ENCODE measurements at places on chromosomes 7 and 10.

DNA sequence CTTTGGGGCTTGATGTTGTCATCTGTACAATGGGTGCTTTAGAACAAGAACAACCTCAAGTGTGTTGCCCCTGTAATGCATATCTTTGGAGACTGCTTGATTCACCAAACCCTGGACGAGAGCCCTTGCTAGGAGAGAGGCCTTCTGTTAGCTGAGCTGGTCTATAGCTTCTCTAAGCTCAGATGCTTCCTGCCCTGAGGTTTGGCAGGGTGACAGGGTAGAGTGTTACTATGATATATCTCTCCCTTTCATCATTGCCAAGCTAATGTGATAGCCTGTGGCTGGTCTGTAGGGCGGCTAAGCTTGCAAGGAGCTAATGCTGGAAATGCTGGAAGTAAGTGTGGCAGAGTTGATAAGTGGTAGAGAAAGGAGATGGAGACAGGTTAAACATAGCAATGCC, 364.1 kb downstream of the RPS24 start:
- DNase-seq, result no peak

DNA sequence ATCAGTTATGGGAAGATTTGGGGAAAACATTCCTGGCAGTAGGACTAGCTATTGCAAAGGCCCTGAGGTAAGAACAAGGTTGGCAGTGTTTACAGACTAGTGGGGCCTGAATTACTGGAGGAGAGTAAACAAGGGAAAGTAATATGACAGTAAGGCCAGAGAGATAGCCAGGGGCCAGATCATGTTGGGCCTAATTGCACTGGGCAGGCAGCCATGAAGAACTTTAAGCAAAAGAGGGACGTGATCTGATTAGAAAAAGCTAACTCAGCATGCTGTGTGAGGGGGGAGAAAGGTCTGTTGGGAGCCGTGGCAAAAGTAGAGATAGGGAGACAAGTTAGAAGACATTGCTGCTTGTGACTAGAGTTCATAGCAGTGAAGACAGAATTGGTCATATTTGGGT, 9.2 kb downstream of the NUP42 start:
- no peak for DNase-seq

DNA sequence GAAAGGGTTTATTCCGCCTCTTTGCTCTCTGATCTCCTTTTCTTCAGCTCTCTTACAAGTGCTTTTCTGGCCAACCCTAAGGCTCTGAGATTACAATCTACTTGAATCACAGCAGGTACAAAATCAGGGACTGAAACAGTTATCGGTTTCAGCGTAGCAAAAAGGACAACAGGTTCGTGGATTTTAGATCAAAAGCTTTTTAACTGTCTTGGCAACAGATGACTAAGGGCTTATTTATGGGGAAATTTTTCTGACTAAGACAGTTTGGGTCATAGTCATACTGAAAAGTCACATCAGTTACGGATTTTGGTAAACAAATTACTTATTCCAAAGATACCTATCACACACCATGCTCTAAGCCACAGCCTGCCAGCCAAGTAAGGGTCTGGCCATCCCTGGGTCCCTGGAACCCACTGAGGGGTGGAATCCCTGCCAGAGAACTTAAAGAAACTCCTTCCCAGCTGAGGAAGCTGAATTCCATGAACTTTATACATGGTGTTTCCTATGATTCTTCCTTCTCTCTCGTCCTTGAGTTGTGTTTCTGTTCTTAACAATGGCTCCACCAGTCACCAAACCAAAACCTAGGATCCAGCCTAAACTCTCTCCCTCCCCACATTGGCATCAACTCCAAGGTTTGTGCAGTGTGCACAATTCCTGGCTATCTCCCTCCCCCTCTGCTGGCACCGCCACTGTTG, 169.3 kb downstream of the FAM107B start:
- DNase-seq, result no peak

DNA sequence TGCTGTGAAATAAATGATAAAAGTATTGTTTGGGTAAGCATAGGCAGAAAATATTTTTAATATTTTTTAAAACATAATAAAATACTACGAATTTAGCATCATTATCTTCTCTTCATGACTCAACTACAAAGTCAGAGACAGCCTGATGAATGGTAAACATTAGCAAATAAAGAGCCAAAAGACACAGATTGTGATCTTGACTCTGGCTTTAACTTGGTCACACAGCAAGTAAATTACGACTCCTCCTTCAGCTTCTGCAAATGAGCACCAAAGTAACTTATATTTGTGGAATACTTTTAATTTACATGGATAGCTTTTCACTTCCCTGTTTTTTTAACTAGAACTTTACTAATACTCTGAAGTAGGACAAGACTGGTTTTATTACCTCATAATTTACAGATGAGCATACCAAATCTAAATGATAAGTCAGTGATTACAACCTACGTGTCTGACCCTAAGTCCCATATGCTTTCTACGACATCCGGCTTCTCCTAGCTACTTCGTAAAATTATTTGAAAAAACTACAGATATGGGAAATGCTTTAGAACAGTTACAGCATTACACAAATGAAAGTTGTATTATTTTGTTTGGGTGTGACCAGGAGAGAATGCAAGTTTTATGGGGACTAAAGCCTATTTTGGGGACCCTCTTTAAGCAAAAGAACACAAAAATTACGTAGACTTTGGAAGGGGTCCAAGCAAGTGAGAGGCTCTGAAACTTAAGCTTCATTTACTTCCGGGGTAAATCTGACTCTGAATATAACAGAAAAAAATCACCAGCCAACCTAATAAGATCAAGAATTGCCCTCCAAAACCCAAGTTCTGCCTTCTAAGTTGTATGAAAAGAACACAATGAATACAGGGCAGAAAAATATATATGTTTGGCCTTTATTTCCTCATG, 133.8 kb downstream of the CPEB3 start:
- no peak for DNase-seq

GRCh38 chr10:24894728-24895127, 57.7 kb downstream of the PRTFDC1 start:
- DNase-seq, result no peak

GRCh38 chr7:43560742-43561330, 22.1 kb upstream of the STK17A start:
- no peak for DNase-seq

DNA sequence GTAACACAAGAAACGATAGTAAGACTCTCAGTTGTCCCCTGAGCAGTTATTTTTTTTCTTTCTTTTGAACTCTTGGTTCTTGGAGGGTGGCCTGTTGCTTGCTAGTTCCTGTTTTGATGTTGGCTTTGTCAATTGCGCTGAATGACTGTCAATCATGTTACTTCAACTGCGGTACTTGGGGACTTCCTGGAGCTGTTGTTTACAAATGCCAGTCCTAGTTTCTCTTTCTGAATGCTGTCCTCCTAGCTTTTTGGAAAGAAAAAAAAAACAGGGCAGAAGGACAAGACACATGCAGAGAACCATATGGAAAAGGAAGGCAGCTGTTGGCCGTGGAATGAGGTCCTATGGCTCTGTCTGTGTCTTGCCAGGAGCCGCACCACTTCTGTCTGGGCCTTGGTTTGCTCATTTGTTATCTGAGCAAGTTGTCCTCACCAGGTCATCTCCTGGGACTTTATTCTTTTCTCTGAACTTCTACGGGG, 7.0 kb upstream of the PDCD4 start:
- no peak for DNase-seq

GRCh38 chr7:128937647-128938543, at the start of gene IRF5:
Gene IRF5 (plus strand): TSS chr7:128937927. CDS start chr7:128942082, 4,155 bp downstream.
- no peak for DNase-seq

DNA sequence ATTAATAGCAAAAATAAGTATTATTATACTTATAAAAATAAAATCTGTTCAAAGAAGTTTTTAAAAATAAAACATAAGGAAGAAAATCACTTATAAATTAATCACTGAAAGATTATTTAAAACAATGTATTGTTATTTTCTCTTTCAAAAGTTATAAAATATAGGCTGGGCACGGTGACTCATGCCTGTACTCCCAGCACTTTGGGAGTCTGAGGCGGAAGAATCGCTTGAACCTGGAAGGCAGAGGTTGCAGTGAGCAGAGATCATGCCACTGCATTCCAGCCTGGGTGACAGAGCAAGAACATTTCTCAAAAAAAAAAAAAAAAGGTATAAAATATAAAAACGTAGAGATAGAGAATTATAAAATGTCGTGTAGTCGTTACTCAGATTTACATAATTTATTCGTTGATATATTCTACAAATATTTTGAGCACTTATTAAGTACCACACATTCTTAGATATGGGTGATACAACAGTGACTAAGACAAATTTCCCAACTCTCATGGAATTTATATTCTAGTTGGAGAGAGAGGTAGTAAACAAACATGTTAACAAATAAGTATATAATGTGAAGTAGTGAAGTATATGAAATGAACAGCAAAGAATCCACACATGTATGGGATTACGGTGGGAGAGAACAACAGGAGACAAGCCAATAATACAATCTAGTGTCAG, 1030.0 kb downstream of the SORCS1 start:
- no peak for DNase-seq

DNA sequence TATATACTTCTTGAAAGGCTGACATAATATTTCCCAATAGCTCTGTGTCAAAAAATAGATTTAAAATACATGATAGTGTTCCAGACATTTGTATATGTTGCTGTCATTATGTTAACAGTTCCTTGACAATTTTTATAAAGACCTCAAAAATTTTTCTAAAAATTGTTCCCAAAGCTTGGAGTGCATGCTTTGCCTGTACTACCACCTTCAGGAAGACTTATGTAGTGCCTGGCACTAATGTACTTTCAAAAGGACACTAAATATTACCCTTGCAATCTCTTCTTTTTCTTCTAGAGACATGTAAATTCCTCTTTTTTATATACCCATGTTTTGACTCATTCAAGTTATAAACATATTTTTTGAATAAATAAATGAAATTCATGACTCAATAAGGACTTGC, 48.0 kb upstream of the SP8 start:
- no peak for DNase-seq

DNA sequence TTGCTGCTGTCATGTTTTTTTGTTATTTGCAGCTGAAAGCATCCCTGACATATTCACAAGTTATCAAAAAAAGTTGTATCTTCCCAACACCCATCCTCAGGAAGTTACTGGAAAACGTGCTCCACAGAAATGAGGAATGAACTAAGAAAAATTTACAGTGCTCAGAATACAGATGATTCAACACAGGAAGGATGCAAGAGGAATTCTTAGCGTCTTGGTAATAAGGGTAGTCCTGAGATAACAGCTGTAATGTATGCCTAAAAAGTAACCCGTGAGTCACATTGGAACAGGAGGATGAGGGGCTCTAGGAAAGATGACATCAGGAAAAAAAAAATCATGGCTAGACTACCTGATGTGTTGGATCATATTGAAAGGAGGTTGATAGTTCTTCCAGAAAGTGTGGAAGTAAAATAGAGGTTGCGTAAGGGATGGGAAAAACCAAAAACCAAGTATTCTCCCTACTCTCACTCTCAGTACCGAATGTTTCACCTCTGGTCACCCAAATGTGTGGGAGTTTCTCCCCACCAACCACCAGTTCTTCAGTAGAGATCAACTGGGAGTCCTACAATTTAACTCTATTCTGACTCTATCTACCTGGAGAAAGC, 3.9 kb downstream of the ADAM12 start:
- DNase-seq, result no peak

GRCh38 chr7:14892961-14893360, 9.6 kb downstream of the DGKB start:
- no peak for DNase-seq

DNA sequence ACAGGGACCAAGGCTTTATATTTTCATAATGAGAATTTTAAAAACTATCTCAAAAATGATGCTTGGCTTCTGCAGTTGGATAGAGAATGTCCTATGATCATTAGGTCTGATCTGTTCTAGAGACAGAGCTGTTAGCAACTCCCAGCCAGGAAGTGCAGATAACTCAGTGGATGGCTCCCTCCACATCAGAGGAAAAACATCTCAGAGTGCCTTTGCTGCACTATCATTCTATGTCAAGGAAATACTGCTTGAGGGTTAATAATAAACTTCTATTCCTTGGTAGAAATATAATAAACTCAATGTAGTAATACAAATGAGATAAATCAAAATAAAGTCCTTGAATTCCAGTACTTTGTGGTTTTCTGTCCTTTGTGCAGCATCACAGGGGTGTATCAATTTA, 78.0 kb upstream of the BET1 start:
- DNase-seq, result no peak

GRCh38 chr7:105786520-105787470, 89.6 kb downstream of the ATXN7L1 start:
- no peak for DNase-seq

DNA sequence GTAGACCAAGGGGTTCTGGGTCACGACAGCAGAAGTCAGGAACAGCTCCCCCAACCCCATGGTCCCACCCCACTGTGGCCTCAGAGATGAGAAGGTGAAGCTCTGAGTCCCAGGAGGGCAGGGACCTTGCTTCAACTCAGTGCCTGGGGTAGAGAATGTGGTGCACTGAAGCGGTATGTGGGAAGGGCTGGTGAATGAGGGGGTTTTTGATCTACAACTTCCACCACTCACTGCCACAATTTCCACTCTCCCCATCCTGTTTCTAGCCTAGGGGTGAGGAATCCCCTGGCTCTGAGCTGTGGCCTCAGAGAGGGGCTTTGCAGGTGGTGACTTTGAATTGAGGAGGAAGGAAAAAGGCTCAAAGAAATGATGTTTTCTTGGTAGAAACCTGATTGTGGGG, 44.9 kb upstream of the TOMM7 start:
- no peak for DNase-seq

GRCh38 chr7:45131891-45132290, 20.4 kb upstream of the TBRG4 start:
- no peak for DNase-seq

GRCh38 chr10:77553966-77554365, 83.6 kb downstream of the KCNMA1 start:
- no peak for DNase-seq

- DNase-seq, result no peak
Measured at GRCh38 chr10:64574371-64574770, 1053.2 kb downstream of the REEP3 start.

GRCh38 chr10:132849546-132850031, 63.6 kb upstream of the NKX6-2 start:
- no peak for DNase-seq

GRCh38 chr7:87850836-87851593, 25.1 kb downstream of the SLC25A40 start:
- no peak for DNase-seq

DNA sequence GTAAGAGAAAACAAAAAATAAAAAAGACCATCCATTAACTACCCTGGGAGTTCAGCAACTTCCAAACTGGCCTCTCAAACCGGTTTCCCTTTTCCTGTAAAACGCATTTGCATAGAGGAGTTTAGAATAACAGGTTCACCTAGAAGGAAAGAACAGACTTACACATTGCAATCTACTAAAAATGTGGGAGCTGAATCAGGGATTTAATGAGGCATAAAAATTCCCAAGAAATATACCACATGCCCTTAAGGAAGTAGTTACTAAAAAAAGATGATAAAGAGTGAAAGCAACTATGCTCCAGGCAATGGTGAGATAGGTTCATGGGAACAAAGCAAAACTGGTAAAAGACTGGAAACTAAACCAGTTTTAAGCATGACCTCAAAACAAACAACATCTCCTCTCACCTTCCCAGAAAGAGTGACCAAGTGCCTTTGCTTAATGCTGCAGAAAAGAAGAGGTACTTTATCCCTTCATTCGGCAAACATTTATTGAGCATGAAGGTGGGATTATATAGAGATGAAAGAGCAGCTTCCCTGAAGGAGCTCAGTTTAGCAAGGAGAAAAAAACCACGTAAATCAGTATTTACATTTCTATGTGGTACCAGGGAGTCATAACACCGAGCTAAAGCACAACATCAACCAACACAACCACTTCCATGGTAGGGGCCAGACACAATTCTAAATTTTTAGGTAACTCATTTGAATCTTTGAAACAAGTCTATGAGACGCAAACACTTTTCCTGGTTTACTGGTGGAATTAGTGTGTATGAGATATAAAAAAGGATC, 152.8 kb downstream of the SGMS1 start:
- no peak for DNase-seq

All from HS-27A (cell line).